ENCODE measurements at places on chromosomes 1 and 21. TPM values are rescaled to one million over a fixed set of nuclear protein-coding genes. Genes with fewer than 3 reads are reported as not detected.

DNAJC6 gene
- total RNA-seq: 9.4 TPM

FAM76A gene
- total RNA-seq: 10.8 TPM

RWDD3 gene
- 6.7 TPM for total RNA-seq

TMOD4 gene
- total RNA-seq: 0.35 TPM

CYP2J2 gene
- 6.1 TPM for total RNA-seq

SOD1 gene
- 769 TPM for total RNA-seq

WNT4 gene
- total RNA-seq: not detected

GUCA2A gene
- not detected for total RNA-seq

OR2L13 gene
- total RNA-seq: 0.12 TPM

FCRL4 gene
- not detected for total RNA-seq

DNAJC11 gene
- 33.4 TPM for total RNA-seq

PLEKHN1 gene
- 1.2 TPM for total RNA-seq

TCEA3 gene
- total RNA-seq: 0.72 TPM

LCE3E gene
- not detected for total RNA-seq

CLK2 gene
- 13.7 TPM for total RNA-seq

ZNF496 gene
- 14.3 TPM for total RNA-seq

FAM89A gene
- total RNA-seq: 24.9 TPM

RHD gene
- total RNA-seq: not detected

CD1C gene
- not detected for total RNA-seq

ADGRL4 gene
- total RNA-seq: not detected

NBPF11 gene
- total RNA-seq: 3.9 TPM

INAVA gene
- total RNA-seq: 1.1 TPM

TCHH gene
- total RNA-seq: not detected

CFHR3 gene
- not detected for total RNA-seq

DEDD gene
- 22.2 TPM for total RNA-seq

AKR7A3 gene
- total RNA-seq: not detected

PPIAL4G gene
- not detected for total RNA-seq

SH2D1B gene
- total RNA-seq: 0.06 TPM

HES4 gene
- total RNA-seq: 17.7 TPM

Measured in H4 (cell line).